ENCODE measurements at places on chromosomes 6 and 20.

DNA sequence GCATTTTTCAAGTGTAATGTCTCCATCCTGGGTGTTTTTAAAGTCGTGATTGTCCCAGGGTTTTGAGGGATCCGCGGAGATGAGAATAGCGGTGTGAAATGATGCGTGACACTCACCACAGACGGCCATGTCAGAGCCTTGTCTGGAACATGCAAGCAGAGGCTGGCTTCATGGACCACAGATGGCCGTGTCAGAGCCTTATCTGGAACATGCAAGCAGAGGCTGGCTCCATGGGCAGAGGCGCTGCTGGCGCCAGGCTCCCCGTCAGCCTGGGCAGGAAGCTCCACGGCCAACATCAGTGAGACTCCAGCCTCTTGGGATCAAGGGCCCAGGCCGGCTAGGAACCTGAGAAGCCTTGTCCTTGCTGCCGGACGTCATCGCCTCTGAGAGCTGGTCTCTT, 7.7 kb upstream of the MRGBP start:
- DNase-seq = no peak

DNA sequence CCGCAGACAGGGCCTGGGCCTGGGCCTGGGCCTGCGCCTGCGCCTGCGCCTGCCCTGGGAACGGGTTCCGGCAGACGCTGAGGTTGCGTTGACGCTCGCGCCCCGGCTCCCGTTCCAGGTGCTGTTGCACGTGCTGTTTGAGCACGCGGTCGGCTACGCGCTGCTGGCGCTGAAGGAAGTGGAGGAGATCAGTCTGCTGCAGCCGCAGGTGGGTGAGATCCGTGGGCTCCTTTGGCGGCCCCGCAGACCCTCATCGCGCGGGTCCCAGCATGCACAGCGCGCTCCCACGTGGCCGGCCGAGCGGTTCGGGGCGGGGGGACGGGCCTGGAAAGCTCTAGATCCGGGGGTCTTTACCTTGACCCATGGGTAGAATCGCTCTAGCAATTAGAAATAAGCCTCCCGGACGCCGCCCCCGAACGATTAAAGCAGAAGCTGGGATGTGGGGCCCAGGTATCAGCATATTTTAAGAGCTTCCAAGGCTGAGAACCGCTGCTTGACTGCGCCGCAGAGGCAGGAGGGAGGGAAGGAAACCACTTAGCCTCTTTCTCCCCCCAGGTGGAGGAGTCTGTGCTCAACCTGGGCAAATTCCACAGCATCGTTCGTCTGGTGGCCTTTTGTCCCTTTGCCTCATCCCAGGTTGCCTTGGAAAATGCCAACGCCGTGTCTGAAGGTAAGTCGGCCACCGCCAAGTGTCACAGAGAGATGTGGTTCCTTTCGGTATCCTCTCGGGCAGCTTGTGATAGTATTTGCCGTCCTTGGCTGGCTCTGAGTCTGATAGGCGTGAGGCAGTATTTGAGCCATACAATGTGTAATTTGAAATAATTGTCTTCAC, 508 bp downstream of the NOP56 start:
- peak; percentile 35 for DNase-seq

DNA sequence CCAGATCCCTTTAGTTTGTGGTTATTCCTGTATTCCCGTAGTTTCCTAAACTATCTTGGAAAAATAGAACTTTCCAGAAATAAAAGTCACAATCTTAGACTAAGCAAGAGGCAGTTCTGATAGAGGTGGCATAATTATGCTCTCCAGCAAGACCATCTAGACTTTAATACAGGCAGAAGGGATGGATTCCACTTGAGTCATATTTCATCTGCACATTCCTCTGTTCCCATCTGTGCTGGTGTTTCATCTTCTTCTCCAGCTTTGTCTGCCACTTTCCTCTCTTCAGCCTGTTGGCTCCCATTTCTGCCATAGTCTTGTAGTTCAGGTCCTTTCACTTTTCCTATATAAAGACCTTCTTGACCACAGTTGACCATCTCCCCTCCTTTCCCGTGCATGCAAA, 102.9 kb downstream of the SOBP start:
- DNase-seq = no peak

GRCh38 chr6:133697666-133698065, 191.2 kb upstream of the TCF21 start:
- no peak for DNase-seq

DNA sequence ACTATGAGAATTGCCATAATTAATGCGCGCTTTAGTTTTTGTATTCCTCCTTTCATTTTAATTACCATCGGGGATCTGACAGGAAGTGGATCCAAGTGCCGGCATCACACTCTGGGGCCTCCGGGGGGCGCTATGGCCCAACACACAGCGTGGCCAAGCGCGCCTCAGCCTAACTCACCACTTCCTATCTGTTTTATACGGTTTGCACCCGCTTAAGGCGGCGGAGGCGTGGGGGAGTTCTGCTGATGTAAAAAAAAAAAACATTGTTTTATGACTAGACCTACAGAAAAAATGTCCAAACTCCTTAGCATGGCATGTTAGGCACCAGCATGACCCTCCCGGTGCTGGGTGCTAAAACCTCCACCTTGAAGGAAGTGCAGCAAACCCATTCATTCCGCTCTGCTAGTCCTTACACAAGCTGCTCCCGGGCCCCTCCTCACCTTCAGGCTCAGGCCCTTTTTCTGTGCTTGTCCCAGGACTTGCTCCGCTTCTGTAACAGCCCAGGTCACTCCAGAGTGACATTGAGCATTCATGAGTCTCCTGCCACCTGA, 4.5 kb upstream of the EBF4 start:
- DNase-seq = peak; percentile 80

DNA sequence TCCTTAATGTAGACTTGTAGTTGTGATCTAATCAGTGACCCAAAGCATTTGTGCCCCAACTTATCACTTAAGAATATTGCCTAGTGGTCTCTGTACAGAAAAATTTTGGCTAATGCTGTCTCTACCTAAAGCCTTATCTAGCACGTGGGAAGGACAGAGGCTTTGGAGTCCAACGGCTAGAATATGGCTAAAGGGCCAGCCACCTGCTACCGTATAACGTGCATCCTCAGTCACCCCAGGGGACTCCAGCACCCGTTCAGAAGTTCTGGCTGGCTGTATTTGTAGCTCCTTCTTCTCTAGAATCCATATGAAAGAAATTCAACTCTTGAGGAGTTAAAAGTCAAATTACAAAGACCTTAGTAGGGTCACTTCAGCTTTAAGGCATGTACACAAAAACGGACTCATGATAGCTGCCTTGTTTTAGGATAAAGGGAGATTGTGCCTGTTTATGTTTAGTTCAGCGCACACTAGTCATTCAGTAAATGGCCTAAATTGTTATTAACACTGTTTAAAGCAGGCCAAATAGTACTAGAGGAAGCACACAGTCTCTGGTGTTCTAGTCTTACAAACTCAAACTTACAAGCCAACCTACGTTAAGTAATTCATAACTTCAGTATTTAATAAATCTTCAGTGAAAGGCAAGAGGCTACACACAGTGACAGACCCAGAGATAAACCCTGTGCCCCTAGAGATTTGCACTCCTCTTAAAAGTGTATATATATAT, 407.5 kb upstream of the PLCB4 start:
- DNase-seq = no peak

GRCh38 chr20:36833275-36834020, 42.5 kb upstream of the TLDC2 start:
- no peak for DNase-seq

All from NCI-H510A treated with DMSO at 0.1 percent for 48 hours (cell line).